Activated naive CD4-positive, alpha-beta T cell treated with anti-CD3 and anti-CD28 coated beads, Interleukin-2, amount 50 U/mL, for 72 hours (primary cell): ENCODE measurements at places on chromosomes 2 and 18.

GRCh38 chr2:207534417-207534816, 4.7 kb downstream of the CREB1 start:
- DNase-seq = no peak

DNA sequence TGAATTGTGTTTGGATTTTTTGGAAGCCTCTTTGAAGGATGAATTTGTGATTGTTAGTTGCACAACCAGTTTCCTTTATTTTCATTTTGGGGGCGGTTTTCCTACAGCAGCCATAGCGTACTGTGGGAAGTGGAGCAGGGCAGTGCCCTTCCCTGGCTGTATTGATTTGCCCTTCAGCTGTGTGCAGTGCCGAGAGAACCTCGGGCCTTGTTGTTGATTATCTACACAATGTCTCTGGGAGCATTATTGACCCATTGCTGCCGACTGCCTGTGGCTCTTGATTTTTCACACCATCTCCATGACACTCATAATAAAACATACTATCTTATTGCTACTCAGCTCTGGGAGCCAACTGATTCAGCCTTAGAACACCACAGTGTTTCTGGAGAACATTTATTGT, 162.2 kb upstream of the BOD1L2 start:
- no peak for DNase-seq

- no peak for DNase-seq
Observed at GRCh38 chr2:100274566-100275199, 47.6 kb downstream of the LONRF2 start.

- DNase-seq = no peak
Observed at GRCh38 chr2:80092474-80092873, 212.1 kb downstream of the LRRTM1 start.

- DNase-seq = no peak
Observed at GRCh38 chr2:187404431-187405110, 43.5 kb downstream of the CALCRL start.

DNA sequence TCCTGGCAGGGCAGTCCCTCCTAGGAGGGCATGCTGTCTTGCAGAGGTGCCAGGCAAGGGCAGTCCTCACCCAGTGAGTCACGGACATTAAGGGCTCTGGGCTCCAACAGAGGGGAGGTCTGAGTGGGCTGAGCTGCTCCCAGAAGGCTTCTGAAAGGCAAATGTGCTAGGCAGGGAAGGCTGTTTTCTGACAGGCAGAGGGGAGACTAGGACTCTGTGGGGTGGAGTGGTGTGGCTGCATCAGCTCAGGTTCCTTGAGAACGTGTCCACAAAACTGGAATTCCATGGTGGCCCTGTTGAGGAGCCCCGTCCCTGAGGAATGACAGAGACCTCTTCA, 283.5 kb downstream of the MYCN start:
- no peak for DNase-seq

GRCh38 chr2:213834746-213835145, 550.5 kb downstream of the SPAG16 start:
- DNase-seq = no peak

- DNase-seq = no peak
Observed at GRCh38 chr18:45920367-45920766, 46.8 kb downstream of the EPG5 start.

- DNase-seq = no peak
Observed at GRCh38 chr2:7417845-7418742, 500.9 kb downstream of the RNF144A start.

DNA sequence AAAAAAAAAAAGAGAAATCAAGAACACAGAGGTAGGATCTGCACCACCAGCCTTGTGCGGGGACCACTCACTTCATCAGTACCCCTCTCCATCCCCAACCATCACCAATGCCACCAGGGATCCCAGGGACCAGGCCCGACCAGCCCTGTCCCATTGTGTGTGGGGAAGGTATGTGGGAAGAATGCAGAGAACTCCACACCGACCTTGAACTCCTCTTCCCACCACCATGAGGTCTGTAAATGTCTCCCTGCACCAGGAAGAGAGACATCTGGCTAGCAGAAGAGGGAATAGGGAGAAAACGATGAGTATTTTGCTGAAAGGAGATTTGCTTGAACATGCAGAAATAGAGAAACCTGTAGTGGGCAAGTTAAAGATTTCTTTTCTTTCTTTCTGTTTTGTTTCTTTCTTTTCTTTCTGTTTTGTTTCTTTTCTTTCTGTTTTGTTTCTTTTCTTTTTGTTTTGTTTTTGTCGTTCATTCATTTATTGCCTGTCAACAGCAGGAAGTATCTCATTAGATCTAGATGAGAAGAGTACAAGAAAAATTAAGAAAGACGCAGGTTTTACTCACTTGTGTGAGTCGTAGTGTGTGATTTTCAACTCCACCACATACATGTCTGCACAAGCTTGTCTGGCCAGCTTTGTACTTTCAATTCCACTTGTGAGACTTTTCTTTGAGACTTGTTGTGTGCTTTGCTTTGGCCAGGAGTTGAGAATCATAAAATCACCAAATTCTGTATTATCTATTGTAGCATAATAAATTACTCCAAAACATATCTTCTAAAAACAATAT, 179.8 kb upstream of the HAAO start:
- no peak for DNase-seq

DNA sequence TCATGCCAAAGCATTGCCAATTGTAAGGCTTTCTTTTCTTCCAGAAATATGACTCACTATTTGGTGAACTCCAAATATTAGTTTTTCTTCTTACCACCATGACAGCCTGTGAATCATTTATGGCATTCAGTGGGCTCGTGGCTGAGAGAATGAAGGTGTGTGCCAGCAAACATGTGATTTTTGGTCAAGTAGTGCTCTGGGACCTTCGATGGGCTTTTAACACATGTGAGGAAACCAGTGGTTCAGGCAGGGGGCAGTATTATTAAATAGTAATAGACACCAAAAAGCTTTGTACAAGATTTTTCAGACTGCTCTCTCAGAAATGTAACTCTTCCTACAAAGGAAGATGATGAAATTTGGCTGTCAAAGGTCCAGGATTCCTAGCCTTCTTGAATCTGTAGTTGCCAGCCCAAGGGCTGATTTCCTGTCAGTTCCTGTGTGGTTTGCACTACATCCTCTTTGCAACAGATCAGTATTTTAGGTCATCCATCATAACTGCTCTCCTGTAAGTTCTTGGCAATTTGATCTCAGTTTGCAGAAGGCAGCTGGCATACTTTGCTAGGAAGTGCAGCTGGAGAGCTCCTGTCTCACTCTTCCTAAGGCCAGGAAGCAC, 64.3 kb downstream of the BABAM2 start:
- peak; percentile 63 for DNase-seq

GRCh38 chr2:163970058-163970813, 234.4 kb upstream of the FIGN start:
- no peak for DNase-seq

GRCh38 chr2:44596537-44597320, 235.0 kb downstream of the CAMKMT start:
- DNase-seq = no peak

DNA sequence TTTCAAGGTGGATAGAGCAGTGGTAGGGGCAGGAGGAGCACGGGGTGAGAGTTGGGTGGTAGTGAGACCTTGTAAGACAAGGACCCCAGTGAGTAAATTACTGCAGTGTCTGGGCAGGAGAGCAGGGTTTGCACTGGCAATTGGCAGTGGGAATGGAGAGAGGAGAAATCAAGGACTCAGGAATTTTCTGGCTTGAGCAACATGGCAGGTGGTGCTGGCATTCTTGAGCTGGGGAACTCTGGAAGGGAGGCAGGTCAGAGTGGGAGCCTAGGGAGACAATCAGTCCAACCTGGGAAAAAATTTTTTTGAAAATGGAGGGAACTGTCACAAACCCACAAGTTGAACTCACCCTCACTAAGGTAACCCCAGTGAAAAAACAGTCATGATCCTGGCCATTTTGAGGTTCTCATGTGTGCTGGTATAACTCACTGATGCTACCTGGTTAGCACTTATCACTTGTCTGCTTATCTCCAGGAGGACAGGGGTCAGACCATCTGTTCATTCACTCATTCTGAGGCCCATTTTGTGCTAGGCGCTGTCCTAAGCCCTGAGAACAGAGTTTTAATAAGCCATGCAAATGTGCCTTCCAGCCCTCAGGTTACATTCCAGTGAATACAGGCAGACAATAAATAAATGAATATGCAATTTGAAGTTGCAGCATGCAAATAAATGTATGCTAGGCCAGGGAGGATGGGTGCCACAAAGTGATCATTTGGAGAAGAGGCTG, 92.2 kb upstream of the SEC11C start:
- DNase-seq = no peak

- DNase-seq = peak; percentile 45
Observed at GRCh38 chr2:217797165-217797564, 205.6 kb downstream of the TNS1 start.

DNA sequence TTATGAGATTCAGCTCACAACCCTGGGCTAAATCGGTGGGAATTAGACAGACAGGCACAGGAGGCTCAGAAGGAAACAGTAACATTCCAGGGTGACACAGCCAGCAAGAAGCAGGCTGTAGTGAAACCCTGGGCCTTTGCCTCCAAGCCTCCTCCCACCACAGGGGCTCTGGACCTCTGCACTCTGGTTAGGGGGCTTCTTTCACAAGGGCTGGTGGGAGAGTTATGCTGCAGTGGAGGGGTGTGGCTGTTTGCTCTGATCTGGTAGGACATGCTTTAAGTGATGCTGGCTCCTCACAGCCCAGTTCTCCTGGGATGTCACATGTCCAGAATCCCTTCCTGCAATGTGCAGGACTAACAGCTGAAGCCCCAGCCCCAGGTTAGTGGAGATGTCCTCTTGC, 109.9 kb downstream of the TGFA start:
- no peak for DNase-seq

GRCh38 chr2:72901426-72901825, 14.2 kb downstream of the SPR start:
- no peak for DNase-seq

- no peak for DNase-seq
Observed at GRCh38 chr2:45872211-45872610, 220.7 kb downstream of the PRKCE start.

GRCh38 chr2:70475266-70475665, 78.4 kb downstream of the TGFA start:
- no peak for DNase-seq

DNA sequence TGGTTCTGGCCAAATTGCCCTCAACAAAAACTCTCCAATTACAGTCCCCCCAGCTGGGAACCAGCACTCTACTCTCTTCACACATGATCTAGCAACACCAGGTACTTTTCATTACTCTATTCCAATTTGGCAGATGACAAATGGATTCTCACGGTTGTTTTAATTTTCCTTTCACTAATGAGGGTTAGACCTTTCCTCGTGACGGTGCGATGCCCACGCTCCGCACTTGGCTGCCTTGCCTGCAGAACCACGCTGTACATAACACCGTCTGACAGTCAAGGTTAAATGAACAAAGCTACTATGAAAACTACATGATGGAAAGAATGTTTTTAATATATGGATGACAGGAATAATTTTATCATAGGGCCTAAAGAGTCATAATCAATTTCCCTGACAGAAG, 141.5 kb downstream of the FBXO15 start:
- no peak for DNase-seq

GRCh38 chr2:223989206-223989855, 32.1 kb downstream of the MRPL44 start:
- no peak for DNase-seq

GRCh38 chr18:59629894-59630293, 67.3 kb downstream of the CCBE1 start:
- DNase-seq = no peak

DNA sequence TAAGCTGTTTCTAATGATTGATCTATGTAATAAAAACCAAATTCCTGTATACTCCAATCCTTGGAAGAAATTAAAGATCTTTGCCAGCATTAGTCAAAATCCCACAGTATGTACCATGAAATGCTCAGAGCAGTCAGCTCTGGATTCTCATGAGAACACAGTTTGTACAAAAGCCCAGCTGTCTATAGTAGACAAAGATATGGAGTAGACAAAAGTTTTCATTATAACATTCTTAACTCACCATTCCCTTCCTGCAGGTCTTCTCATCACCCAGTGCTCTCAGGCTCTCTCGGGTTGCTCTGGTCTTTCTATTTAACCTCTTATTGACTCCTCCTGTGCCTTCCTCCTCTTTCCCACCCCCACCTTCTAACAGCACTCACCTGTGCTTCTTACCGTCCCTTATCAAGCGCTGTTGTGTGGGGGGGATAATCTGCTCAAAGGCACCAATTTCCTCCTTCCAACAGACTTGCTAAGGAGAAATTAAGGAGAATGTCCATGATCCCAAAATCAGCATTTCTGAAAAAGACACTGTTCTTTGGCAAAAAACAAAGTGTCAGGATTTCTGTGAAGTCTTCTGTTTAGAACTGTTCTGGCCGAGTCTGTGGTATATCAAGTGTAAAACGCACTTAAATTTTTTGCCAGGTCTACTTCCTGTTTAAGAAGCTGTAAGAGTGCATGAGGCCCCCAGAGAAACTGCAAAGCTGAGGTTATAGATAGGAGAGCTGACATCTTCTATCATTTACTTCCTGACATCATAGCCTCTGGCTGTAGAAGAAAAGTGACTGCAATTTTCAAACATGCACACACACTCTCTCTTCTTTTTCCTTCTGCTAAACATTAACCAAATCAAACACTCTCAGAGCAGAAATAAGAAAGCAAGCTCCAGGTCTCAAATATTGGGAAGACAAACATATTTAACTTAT, 144.1 kb downstream of the EVA1A start:
- DNase-seq = no peak

DNA sequence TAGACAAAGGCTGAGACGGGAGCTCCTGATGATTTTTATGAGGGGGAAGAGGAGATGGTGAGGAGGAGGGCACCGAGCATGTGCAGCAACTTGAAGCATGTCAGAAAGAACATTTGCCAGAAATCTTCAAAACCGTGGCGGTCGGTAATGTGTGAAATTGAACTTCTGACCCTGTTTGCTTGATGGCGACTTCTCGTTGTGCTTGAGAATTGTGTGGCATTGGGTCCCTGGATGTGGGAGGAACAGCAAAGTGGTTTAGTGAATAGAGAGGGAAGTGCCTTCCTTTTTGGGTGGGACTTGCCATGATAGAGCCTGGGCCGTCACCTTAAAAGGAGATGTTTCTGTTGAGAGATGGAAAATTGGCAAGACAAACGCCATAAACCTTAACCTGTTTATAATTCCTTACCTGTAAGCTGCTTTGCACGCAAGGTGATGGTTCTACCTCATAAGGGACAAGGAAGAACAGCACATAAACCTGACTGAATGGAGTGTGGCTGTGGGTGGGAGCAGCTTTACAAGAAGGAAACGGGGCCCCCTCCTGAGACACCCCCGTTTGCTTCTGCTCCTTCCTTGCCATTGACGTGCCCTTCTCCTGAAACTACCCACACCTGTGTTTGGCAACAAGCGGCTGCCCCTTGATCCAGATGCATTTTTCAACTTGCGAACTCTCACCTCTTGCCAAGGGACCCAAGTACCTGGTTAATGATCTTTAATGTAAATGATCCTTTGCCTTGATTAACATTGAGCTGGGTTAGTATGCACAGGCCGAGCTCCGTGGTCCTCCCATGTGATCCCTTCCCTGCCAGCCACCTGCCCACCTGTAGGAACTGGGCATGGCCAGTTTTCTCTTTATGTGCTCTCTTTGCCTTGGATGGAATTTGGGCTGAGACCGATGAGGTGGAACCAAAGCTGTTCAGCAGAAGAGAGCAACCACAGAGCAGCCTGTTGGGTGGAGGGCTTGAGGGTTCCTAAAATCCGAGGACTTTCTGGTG, 153.2 kb downstream of the NEDD4L start:
- no peak for DNase-seq
